GF-D8 (cell line): ENCODE measurements at places on chromosomes 5 and 9.

GRCh38 chr5:136084698-136085097 is 47.9 kb upstream of the SMAD5 start:
- DNase-seq = no peak

GRCh38 chr9:14395317-14396082 is 81.6 kb upstream of the NFIB start:
- no peak for DNase-seq

- no peak for DNase-seq
Measured at GRCh38 chr5:148973455-148973854, 89.4 kb downstream of the SH3TC2 start.

GRCh38 chr5:2187156-2187555 is 304.4 kb upstream of the IRX4 start:
- no peak for DNase-seq

- DNase-seq = no peak
Measured at GRCh38 chr5:95956021-95956899, 5.4 kb downstream of the ELL2 start.

GRCh38 chr5:20617841-20618240 is 629.8 kb upstream of the CDH18 start:
- no peak for DNase-seq

DNA sequence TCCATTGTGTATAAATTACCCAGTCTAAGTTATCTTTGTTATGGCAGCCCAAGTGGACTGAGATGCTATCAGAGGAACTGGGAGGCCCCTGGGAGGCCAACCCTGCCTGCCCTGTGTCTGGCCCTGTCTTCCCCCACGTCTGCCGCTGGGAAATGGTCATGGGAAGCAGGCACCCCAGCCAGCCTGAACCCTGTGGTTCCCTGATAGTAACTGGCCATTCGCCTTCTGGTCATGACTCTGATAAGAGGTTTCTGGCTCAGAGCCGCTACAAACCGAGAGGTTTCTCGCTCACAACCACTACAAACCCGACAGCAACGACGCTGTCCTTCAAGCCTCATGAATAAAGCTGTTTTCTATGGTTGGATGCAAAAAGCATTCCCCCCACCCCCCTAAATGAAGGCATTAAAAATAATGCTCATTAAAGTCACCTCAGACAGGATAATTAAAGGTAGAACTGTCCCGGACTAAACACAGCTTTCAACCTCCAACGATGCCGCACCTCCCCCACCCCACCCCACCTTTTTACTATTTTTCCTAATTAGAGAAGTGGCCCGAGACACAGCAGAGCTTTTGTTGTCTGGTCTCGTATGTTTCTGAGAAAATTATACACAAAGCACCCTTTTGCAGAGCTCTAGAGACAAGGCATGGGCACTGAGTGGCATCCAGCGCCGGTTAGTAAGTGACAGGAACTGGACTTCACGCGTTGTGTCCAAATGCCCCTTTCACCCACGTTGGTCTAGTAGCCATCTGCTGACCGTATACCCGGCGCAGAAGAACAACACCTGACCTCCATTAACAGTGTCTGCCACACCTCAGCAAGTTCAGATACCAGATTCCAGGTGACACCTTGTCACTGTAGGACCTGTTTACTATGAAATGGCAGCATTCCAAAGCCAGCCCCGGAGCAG is 140.8 kb downstream of the COL23A1 start:
- no peak for DNase-seq

GRCh38 chr5:9766581-9766980 is 136.4 kb upstream of the TAS2R1 start:
- no peak for DNase-seq

DNA sequence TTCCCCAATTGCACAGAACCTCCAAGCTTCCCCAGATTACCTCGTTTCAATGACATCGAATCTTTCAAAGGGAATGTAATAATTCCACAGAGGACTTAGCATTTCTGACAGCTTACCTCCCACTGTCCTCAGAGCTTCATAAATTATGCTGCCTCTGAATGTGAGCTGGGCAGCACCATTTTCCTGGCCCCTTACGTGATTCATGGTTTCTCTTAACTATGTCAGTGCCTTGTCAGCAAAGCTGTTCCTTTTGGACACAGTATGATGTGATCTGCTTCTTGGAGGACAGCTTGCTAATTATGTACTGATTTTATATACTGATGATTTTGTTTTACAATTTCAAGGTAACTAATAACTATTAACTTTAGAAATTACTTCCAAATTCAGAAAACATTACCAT is 27.7 kb upstream of the SSBP2 start:
- DNase-seq = no peak

- DNase-seq = no peak
Measured at GRCh38 chr9:83155733-83156132, 92.8 kb upstream of the RASEF start.

GRCh38 chr9:22119522-22120158 is 110.5 kb upstream of the CDKN2B start:
- DNase-seq = no peak

DNA sequence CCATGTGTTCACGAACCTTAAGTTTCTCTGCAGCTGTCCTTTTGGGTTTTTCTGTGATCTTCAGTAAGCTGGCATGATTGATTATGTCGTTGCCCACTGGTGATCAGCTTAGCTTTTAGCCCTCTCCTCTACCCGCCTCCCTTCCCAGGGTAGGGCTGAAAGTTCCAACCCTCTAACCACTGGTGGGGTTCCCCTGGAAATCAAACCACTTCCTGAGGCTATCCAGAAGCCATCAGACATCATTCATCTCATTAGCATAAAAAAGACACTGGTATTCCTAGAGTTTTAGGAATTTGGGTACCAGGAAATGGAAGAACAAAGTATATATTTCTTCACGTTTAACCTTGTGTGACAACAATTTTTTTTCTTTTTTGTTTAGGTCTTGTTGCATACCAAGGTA is 29.8 kb downstream of the SPIN1 start:
- no peak for DNase-seq

GRCh38 chr5:149387982-149388381 is 8.9 kb upstream of the IL17B start:
- DNase-seq = no peak

GRCh38 chr5:73625944-73626811 is at the start of gene ARHGEF28:
Gene ARHGEF28 (plus strand): TSS chr5:73626196. CDS start chr5:73684852, 58,656 bp downstream.
- no peak for DNase-seq

DNA sequence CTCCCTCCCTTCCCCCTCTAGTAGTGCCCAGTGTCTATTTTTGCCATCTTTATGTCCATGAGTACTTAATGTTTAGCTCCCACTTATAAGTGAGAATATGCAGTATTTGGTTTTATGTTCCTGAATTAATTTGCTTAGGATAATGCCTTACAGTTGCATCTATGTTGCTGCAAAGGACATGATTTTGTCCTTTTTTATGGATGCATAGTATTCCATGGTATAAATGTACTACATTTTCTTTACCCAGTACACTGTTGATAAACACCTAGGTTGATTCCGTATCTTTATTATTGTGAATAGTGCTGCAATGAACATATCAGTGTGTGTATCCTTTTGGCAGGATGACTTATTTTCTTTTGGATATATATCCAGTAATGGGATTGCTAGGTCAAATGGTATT is 3.8 kb downstream of the ABLIM3 start:
- DNase-seq = no peak

- no peak for DNase-seq
Measured at GRCh38 chr9:78369639-78370219, 72.8 kb downstream of the PSAT1 start.

DNA sequence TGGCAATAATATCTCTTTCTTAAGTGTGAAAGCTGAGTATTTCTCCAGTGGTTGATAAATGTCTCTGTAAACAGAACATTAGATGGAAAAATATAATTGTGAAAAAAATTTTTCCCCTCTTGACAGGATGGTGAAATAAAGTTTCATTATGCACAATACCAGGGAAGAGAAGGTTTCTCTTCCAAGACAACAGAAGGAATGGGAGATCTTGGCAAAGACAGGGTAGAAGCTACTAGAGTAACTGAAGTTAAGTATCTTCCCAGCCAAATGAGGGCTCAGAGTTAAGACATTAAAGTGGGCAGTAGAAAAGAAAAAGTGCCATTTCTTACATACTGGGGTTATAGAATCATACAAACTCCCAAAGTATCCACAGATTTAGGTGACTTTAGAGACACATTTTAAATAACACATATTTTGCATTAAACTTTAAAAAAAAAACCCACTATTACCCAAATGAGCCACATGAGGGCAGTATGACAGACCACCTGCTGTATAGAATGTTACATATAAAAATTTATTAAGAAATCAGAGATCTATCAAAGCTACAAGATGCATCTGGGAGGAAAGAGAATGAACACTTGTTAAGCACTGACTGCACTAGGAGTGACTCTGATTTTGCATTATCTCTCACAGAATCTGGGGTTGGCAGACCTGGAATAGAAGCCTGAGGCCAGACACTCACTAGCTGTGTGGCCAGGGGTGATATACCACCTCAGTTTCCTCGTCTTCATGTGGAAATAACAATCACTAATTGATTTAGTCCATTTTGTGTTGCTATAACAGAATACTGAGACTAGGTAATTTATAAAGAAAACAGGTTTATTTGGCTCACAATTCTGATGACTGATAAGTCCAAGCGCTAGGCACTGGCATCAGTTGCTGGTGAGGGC is 98.5 kb downstream of the ARSB start:
- DNase-seq = no peak

DNA sequence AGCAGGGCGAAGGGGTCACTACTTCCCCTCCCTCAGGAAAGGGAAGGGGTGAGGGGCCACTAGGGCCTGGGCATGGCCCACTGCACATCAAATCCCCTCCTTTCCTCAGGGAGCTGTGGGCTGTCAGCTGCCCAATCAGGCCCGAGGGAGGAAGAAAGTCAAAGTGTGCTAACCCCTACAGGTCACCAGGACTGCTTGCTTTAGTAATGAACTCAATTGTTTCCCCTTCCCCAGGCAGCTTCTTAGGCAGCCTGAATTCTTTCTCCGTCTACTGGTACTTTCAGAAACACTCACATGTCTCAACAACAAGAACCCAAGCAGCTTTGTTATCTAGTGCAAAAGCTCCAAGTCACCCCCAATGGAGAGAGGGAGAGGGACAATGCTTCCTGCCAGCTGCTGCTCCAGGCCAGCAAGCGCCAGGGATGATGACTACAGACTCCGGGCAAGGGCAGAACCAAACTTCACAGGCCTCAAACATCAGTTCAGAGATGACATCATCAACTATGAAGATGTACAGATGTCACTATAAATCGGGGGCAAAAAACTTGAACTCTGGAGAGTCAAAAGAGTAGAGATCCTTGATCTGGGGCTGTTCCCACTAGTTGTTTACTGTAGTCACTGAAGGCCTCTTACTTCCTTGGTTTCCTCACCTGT is 100.7 kb downstream of the SLIT3 start:
- no peak for DNase-seq

DNA sequence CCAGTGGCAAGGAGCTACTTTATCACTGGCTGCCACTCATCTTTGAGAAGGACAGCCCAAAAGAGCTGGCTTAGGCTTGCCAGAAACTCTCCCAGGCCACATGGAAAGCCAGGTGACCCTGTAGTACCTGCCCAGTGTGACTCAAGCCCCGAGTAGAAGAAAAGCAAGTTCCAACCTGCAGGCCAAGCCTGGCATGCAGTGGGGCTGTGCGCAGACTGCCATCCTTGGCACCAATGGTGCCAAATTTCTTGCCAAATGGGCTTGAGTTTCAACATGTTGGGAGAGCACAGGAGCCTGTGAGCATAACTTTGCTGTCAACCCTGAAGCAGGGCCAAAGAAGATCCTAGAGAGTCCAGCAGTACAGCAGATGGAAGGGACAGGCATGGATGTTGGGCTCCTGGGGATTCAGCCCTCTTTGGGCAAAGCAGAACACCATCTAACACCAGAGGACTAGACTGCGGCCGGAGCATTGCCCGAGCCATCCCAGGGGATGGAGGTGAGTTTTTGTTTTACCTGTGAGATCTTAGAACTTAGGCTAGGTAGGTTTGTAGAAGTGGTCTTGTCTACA is 27.3 kb upstream of the SHB start:
- DNase-seq = no peak

GRCh38 chr5:129170050-129170449 is 75.5 kb downstream of the ISOC1 start:
- no peak for DNase-seq

DNA sequence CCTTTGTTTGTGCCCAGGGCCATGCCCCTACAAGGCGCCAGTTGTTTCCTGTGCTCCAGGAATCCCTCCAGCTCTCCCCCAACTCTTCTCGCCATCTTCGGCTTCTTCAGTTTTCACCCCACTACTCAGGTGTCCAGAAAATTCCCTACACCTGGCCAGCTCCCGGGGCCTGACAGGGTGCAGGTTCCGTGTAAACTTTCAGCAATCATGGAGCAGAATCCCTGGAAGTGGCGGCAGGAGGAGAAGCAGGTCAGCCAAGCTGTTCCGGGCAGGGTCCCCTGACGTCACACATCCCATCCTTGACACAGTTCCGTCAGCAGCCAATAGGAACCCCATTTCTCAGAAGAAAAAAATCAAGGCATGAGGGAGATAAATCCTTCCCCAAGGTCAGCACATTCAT is 12.2 kb upstream of the ADGRD2 start:
- DNase-seq = no peak

DNA sequence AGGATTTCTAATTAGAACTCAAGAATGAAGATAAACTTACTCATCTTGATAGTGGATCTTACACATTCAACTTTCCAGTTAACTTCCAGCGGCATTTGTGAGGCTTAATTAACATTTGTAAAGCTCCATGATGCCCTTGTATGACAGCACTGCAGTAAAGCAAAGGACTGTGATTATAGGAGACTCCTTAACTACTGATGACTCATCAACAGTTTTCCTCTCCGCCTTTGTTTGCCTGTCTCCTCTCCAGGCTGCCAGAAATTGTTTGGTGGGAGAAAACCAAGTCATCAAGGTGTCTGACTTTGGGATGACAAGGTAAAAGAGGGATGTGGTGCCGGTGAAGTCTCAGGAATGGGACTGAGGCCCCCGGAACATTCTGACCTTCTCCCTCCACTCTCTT is 20.4 kb upstream of the CYFIP2 start:
- DNase-seq = no peak

DNA sequence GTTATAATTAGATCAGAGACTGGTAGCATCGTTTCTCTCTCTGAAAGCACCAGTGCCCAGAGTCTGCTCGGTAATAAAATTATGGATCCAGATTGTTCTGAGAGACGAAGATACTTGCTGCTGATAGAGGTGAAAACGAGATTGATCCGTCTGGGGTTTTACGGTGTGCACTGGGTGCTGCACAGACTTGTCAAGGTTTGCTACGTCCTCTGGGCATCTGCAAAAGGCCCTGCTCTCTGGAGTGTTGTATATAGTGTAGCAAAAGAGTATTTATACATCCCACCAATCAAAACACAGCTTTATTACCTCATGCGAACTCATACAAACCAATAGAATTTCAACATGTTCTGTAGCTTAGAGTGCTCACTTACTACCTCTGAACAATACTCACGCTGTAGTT is 219.3 kb downstream of the PBX3 start:
- DNase-seq = no peak

- DNase-seq = no peak
Measured at GRCh38 chr5:40240111-40240510, 439.6 kb upstream of the PTGER4 start.
